Brain pericyte (primary cell): ENCODE measurements at places on chromosomes 3 and 15.

DNA sequence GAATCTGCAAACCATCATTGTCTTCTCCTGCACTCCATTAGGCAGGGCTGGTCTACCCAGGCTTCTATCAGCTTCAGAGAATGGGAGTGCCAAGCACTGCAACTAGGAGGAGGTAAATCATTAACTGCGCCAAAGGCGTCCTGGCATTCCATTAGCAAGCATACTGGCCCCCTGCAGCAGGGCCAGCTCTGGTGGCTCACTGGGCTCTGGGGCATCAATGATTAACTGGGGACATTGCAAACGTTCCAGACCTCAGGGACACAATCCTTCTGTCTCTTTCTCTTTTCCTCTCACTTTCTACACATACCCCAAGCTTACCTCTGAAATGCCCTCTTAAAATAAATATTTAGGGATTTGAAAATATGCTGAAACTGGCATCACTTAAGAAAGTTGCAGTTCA lies 129.0 kb downstream of the MYLK start:
- DNase-seq = no peak

DNA sequence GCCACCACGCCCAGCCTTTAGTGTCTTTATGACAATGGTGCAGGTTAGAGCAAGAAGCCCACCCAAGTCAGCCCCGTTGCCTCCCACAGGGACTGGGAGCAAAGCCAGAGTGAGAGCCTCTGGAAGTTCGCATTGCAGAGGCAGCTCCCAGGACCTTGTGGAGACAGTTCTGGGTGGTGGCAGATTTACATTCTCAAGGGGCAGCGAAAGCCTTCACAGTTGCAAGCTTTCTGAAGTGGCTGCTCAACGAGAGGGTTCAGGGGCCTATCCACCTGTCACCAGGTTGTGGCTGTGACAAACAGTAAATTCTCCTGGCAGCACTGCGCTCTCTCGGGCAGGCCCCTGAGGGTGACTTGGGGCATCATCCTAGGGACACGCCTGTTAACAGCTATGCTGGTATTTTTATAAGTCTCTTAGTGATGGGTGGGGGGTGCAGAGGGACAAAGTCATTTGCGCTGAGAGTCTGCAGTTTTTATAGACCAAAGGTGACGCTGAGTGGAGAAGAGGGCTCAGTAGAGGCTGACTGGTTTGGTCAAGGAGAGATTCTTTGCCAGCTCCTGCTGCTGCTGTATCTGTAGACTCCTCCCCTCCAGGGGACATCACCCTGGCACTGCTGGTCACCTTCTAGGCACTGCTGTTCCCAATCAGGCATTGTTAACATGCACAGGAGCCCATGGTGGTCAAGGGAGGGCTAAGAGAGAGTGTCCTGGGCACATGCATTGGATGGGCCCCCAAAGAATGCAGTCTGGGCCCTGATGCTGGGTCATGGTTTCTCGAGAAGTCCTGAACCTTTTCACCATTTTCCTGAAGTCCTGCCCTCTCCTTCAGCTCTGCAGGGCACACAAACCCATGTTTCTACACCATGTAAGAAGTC lies 57.5 kb upstream of the KLF13 start:
- DNase-seq = no peak

DNA sequence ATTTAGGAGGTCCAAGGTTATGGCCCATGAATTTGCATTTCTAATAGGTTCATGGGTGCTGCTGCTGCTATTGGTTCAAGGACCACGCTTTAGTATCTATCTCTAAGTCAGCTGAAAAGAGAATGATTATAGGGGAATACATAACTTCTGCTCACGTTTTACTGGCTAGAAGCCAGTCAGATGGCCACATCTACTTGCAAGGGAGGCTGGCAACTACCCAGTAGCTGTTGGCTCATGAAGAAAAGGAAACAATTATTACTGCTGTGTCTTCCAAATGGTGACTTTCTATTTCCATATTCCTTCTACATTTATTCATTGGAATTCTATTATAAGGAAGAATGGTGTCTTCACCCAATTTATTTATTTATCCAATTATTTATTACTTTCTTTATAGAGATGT lies 54.2 kb downstream of the SLC25A36 start:
- DNase-seq = no peak

DNA sequence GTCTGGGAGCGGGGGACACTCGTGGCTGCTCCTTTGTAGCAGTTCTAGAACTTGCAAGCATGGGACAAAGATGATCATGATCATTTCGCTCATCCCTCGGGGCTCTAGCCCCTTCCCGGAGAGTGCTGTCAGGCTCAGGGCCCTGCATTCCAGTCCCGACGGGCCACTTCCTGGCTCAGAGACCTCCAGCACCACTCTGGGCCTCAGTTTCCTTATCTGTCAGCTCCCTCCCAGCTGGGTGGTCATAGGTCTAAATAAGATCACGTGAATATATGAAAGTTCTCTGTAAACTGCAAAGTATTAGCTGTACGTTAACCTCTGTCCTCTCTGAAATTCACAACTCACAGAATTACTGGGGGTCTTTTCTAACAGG lies 52.8 kb upstream of the SLC6A11 start:
- no peak for DNase-seq

DNA sequence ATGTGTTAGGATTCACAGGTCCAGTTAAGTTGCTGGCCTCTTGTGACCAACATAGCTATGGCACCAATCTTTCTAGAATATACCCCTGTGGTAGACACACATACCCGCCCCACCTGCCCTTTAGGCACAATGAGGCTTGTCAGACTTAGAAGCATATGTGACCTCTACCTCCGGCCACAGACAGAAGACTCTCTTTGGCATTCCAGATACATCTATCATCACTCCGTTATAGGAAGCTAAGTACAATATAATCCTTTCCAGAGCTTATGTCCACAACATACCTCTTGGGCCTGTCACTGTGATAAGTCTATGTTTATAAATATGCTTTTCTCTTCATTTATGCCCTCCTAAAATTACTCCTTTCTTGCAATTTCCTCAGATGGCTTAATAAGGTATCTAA lies 39.8 kb downstream of the CD47 start:
- no peak for DNase-seq

GRCh38 chr3:86104154-86104553 lies 886.8 kb downstream of the VGLL3 start:
- DNase-seq = no peak

DNA sequence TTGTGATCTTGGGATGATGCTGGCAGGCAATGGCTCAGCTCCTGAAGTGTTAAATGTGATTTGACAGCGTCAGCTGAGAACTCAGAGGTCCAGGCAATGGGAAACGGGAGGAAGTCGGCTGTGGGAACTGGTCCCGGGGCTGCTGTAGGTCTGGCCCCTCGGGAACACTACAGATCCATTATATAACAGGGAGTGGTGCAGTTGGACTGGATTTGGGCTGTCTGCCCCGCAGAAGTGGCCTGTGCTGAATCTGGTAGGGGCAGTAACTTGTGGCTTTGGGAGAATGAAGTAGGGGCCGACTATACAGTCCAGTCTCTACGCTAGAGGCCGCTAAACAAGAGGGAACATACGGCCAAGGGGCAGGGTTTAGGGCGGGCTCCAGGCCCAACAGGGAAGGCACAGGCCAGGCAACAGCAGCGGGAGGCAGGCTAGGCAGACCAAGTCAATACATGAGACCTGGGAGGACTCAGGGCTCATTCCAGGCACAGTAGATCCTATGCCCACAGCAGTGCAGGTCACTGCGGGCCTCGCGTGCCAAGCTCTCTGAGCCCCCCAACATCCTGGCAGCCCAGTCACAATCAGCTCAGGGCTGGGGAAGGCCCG lies 20.3 kb upstream of the IL16 start:
- no peak for DNase-seq

- DNase-seq = no peak
Observed at GRCh38 chr3:119279101-119279554, 15.1 kb upstream of the ARHGAP31 start.

GRCh38 chr3:38968891-38969290 lies 82.9 kb downstream of the SCN11A start:
- DNase-seq = no peak

GRCh38 chr15:68768321-68768720 lies 52.4 kb downstream of the ANP32A start:
- no peak for DNase-seq

DNA sequence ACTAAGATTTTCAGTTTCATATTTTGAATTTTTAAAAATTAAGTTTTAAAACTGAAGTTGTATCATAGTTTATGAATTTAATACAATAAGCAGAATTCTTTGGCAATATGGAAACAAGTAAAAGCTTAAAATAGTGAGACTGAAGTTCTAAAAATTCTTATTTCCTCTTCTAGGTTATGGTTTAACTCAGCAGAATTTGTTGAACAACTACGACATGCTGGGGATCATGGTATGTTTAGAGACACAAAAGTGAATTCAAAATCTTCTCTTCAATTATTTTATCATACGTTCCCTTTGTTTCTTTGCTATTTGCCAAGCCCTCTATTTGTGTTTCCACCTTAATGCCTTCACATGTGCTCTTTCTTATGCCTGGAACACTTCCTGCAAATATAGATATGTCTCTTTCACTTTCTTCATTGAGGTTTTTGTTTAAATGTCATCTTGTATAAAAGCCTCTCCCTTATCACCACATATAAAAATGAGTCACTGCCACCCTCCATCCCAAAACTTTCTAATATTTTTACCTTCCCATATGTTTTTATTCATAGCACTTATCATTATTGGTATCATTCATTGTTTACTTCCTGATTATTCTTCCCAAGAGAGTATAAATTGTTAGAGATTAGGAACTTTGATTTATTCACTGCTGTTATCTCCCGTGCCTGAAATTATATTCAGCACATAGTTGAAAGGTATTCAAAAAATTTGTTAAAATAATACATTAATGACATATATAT lies 6.4 kb downstream of the SUCNR1 start:
- no peak for DNase-seq

- DNase-seq = no peak
Observed at GRCh38 chr3:150960708-150961684, 11.5 kb downstream of the CLRN1 start.

- no peak for DNase-seq
Observed at GRCh38 chr3:114852966-114853365, 294.1 kb downstream of the ZBTB20 start.

GRCh38 chr3:46454209-46454595 lies 10.5 kb downstream of the LTF start:
- no peak for DNase-seq

DNA sequence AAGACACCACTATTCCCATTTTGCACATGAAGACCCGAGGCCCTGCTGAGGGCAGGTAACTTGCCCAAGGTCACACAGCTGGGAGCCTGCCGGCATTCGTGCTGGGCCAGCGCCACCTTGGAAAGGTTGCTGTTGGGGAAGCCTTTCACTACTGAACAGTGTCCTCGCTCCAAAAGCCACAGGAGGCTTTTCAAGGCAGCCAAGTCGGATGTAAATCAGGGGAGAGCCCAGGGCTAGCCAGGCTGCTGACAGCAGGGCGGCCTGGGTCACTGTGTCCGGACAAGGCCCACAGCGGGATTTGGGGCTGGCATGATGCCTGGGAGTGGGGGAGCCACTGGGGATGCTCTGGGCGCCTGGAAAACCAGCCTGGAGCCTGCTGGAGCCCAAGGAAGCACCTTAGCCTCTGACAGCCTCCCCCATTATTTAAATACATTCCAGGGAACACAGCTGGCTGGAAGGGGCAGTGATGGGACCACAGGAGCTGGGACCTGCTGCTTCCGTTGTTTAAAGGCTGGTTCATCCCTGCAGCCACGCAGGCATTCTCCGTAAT lies 10.5 kb downstream of the SLC6A6 start:
- DNase-seq = no peak

DNA sequence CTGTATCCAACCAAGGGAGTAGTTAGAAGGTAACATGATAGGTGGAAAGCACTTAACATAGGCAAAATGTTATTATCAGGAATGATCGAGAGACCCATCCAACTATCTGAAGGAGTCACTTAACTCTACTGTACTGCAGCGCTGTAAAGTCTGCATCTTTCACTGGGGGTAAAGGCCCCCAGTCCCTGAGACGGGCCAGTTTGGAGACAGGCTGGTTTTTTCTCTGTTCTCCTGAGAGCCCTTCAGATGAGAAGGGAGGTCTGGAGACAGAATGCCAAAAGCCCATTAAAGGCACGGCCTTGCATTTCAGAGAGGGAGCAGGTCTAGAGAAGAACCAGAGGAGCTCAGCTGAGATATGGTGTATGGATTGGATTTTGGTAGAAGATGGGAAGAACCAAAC lies 71.3 kb upstream of the CGNL1 start:
- no peak for DNase-seq

DNA sequence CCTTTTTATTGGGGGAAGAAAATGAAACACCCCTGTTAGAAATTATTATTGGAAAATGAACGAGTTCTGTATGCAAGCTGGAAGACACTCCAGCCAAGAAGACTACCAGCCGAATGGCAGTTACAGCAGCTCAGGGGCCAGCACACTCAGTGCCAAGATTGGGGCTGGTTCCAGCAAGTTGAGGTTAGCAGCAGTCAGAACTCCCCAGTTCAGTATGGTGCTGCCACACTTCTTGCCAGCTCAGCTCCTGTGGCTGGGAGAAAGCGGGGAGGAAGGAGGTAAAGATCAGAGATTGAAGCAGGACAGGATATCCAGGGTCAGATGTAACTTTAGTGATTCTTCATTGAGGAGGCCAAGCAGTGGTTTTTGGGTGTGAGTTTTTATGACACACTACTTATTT lies 280.2 kb upstream of the NR2E3 start:
- DNase-seq = no peak

DNA sequence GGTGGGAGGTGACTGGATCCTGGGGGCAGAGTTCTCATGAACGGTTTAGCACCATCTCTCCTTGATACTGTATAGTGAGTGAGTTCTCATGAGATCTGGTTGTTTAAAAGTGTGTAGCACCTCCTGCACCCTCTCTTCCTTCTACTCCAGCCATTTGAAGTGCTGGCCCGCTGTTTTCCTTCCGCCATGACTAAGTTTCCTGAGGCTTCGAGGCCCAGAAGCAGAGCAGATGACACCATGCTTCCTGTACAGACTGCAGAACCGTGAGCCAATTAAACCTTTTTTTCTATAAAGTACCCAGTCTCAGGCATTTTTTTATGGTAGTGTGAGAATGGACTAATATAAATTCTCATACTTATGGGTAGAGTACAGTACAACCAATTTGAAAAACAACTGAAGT lies 123.6 kb upstream of the BHLHE40 start:
- no peak for DNase-seq

DNA sequence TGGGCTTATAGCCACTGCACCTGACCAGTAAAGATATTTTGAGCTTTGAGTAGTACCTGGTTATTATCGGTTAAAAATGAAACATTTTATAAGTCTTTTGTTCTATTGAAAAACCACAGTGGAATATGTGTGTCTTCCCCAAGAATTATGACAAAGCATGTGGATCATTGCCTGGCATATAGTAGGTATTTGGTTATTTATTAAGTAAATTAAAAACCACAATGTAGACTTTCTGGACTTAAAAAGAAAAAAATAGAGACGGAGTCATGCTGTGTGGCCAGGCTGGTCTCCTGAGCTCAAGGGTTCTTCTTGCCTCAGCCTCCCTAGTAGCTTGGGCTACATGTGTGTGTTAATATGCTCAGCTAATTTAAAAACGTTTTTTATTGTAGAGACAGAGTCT lies 43.5 kb downstream of the UBE2E2 start:
- no peak for DNase-seq
